ENCODE measurements at places on chromosomes 16 and 17.

DNA sequence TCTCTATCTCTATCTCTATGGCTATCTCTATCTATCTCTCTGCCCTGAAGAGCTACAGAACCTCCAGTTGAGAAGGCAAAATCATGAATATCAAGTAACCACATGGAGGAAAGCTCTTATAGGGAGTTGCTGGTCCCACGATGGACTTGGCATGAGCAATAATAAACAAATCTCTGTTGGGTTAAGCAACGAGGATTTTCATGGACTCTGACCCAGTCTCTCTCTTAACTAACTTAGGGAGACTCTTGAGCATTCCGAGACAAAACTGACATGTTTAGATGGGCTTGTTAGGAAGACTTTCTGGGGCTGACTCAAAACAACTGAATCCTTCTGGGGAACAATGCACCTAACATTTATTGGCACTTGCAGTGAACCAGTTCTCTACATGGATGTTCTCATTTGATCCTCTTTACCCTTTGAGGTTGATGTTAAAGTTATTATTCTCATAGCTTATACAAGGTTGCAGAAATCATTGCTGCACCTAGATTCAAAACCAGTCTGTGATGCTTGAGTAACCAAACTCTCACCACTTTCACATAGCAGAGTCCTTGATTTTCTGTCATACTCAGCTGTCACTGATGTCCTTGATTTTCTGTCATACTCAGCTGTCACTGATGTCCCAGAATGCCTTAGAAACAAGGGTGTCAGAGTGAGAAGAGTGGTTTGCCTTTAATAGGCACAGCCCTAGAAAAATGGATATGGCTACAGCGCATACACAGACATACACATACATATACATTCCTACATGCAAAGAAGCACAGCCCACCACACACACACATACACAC lies 354.6 kb upstream of the MAF start:
- DNase-seq = no peak

DNA sequence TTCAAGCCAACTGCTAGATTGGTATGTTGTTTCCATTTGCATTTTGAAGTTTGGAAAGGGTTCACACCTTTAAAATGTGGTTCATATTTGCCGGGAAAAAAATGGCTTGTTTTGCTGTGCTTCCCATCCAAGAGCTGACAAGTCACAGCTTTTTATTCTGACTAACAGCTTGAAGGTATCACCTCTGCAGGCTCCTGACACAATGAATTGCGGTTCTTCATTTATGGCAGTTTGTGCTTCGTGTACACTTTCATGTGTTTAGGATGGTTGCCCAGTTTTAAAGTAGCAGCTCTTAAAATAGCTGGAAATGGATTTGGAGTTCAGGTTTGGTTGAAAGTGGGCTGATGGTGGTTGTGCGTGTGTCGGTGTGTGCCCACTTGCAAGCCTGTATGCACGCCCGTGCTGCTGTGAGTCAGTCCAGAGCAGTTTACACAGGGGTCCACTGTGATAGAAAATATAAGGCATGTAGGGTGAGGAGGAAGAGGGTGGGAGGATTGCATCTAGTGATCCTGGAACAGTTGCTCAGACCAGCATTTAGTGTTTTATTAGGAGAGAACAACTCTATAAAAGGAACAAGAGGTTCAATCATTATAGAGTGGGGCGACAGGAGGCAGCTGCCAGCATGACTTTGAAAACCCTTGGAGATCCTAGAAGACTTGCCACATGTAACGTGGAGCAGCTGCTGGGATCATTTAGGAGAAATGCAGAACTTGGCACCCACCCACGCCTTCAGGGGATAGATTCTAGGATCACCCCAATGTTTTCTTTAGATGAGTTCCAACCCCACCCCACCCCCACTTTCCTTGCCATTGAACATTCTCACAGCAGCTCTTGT lies 108.0 kb upstream of the TBX2 start:
- no peak for DNase-seq

GRCh38 chr17:9522074-9522473 lies 53.5 kb downstream of the STX8 start:
- DNase-seq = no peak

DNA sequence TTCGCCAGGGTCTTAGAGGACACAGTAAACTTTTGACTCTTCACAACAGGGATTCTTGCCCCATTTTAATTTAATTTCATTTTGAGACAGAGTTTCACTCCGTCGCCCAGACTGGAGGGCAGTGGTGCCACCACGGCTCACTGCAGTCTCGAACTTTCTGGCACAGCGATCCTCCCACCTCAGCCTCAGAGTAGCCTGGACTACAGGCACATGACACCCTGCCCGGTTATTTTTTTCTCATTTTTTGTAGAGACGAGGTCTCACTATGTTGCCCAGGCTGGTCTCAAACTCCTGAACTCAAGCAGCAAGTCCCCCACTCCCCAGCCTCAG lies 329 bp upstream of the NLE1 start:
- DNase-seq = no peak

DNA sequence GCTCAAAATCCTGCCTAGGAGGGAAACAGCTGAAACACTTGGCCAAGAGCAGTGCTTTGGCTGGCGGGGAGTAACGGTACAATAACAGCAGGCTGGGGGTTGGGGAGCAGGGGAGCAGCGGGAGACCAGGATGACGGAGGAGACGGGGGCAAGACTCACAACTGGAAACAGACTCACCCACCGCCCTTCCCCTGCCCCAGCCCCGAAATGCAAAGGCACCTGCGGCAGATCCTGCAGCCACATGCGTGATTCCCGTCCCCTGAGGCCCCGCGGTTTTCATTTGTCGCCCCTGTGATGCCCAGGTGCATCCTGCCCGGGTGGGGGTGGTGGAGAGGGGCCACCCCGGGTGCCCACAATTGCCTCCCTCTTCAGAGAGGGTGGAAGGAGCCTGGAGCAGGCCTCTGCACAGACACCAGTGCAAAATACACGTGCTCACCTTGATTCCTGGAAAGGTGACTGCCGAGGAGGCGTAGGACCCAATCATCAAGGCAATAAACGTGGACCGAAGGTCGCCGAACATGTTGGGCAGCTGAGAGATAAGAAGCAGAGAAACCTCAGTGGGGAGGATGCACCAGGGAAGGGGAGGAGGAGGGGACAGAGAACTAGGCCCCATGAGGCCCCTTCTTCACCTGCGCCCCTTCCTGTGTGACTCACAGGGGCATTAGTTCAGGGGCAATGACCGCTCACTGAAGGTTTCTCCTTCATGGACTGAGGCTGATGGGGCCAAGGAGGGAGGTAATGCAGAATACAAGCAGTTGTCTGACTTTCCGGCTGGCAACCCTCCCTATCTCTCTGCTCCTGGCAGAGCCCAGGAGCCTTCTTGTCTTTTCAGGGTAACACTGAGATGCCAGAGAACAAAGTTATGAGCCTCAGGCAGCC lies 30.4 kb upstream of the PITPNA start:
- no peak for DNase-seq

DNA sequence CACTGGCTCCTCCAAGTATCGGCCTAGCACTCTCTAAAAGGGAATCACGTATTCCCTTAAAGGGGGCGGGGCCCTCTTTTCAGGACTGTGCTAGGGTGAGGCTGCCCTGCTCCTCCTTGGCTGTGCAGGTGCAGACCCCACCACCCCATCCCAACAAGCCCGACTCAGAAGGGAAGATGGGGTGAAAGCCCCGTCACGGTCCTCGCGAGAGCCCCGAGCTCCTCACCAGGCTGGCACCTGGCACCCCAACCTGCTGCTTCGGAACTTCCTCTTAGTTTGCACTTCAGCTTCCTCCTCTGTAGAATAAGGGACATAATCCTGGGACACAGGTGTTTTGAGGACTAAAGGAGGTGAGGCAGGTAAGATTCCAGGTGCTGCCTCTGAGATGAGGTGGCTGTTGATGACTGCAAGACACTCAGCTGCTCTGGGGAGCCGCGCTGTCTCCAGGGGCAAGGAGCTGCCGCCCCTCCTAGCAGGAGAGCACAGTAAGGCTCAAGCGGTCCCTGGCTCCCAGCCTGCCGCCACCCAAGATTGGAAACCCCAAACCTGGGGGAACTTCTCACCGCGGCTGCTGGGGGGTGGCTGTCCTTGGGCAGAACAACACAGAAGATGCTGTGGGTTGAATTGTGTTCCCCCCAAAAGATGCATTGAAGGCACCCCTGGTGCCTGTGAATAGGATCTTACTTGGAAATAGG lies 88.8 kb downstream of the MGAT5B start:
- DNase-seq = no peak

DNA sequence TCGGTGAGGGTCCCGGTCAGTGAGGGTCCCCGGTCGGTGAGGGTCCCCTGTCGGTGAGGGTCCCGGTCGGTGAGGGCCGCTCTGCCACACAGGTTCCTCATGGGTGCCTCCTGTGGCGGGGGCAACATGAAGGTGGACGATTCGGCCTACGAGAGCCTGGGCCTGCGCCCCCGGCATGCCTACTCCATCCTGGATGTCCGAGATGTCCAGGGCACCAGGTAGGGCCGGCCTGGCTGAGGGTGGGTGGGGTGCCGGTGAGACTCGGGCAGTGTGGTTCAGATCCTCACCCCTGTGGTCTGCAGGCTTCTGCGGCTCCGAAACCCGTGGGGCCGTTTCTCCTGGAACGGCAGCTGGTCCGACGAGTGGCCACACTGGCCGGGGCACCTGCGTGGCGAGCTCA lies 9.0 kb upstream of the PRR35 start:
- no peak for DNase-seq

DNA sequence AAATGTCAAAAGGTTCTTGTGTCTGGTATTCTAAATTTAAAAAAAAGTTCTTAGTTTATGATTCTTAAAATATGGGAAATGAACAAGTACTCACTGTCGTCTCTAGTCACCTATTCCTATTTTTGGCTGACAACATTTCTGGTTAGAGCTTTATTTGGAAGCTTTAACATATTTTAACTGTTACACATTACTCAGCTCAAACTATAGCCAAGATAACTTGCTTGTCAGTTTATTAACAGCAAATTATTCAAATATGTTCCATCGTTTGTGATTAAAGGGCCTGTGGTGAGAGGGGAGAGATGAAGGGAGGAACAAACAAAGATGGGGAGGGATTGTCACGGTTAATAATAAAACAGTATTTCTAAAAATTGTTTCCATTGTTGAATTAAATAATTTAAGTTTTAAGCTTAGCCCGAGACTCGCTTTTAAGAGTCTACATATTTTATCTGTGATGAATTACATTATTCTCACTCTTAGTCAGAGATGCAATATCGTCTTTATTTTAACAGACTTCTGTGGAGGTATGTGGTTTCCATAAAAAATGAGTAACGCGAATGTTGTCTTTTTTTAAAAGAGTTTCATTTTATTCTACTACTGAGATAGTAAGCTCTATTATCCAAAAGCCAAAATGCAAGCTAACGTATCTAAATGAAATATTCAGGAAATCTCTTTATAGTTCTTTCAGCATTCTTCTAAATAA lies 321.9 kb upstream of the PMFBP1 start:
- no peak for DNase-seq

DNA sequence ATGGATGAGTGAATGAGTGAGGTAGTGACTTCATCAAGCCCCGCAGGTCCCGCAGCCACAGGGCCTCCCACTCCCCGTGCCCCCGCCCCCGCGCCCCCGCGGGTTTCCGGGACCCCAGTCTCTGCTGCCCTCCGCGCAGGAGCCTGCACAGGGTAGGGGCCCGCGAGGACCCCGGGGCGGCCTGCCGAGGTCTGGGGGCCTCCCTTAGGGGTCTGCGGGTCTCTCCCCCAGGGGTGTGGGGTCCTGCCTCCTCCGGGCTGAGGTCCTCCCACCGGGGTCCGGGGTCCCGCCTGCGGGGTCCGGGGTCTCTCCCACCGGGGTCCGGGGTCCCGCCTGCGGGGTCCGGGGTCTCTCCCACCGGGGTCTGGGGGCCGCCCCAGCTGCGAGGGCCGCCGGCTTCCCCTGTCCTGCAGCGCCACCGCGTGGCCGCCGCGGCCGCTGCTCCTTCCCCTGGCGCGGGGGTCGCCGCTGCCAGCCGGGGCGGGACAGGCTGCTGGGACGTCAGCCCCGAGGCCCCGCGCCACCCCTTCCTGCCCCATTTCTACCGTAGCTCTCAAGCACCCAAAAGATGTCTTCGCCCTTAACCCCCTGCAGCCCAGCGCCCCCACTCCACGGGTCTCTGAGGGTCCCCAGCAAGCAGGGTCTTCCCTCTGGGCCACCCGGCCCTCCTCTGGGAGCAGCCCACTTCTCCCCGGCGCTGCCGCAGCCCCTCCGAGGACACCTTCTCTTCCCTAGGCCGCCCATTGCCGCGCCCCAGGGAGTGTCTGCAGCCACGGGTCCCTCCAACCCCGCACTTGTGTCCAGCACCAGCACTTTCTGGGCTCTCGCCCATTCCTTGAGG lies 10.4 kb upstream of the CHMP6 start:
- DNase-seq = no peak

DNA sequence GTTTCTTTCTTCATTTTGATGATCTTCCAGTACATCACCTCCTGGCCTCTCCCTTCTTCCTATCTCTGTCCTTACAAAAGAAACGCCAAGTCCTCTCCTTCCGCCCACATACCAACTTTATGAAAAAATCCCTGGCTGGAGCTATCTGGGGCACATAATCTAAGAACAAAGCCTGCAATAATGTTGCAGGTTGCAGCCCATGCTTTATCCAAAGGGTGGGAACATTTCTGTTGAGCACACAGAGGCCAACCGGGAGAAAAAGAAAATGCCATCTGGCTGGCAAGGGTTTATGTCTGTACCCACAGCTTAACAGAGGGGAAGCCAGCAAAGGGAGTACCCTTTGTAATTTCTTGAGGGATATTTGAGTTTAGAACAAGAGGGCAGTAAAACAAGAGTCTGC lies 409.6 kb downstream of the SOX9 start:
- no peak for DNase-seq

- no peak for DNase-seq
Observed at GRCh38 chr16:24943471-24943870, 71.7 kb downstream of the ARHGAP17 start.

- no peak for DNase-seq
Observed at GRCh38 chr16:55499951-55500529, 8.8 kb upstream of the LPCAT2 start.

GRCh38 chr16:4271176-4272113 lies 1.4 kb downstream of the TFAP4 start:
- DNase-seq = no peak

DNA sequence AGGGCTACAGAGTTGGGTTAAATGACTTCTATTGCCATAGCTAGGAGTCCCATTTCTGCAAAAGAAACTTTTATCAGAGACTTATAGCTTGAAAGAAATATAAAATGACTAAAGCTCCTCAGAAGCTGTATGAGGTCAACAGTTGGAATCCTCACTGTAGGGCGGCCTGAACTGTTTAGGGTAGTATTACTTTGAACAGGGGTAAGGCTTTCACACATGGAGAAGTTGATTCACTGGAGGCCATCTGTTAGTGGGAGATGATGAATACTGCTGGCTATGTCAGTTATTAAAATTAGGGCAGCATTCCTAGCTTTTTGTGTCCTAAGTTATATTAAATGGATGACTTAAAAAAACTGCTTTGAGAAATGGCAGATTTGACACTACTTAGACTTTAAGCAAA lies 6.0 kb downstream of the TTC19 start:
- DNase-seq = no peak

- DNase-seq = no peak
Observed at GRCh38 chr16:3974751-3975150, 94.2 kb upstream of the CREBBP start.

GRCh38 chr16:2205104-2205966 lies at the start of gene MLST8:
TSS of gene MLST8 (plus strand) at chr16:2205454. CDS start at chr16:2206086, 632 bp downstream.
- no peak for DNase-seq
